ENCODE measurements at places on chromosomes 1 and 21.

DNA sequence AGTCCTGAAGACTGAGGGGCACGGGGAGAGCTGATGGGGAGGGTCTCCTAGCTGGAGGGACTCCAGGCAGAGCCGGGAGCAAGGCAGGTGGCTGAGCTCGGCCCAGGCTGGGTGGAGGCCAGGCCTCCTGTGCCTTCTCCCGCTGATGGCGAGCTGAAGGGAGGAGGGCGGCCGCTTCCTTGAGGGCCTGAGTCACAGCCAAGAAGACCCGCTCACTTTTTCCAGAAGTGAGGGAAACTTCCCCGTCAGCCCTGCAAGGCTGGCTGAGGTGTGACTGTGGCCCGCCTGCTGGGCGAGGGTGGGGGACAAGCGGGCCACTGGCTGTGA, 1.7 kb upstream of the VWA1 start:
- DNase-seq = no peak

DNA sequence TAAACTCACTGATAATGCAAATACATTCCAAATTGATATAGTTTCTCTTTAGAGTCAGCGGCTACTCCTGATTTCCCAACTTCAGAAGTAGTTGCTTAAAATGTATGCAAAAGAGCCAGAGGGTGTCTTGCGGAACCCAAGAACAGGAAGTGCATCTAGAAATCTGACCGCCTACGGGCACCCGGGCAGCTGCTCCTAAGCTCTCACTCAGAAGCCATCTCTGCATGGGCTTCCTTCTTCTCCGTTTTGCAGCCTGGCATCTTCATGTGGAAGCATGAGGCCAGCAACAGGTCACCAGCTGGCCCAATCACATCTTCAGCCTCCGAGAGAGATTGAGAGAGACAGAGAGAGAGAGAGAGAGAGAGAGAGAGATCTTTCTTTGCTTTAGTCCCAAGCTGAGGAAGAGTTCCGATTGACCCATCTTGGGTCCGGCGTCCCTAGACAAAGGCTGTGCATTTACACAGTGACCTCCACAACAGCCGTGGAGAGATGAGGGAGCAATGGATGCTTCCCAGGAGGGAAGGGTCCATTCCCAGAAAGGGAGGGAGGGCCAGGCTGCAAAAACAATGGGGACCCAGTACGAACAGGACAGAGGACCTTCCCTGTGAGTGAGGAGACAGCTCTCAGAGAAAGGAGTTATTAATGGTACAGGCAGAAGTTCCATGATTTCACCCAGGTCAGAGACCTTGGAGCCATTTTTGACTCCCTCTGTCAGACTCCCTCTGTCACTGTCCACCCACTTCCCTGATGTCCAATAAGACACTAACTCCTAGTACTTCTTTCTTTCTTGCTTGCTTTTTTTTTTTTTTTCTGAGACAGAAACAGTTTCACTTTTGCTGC, 28.2 kb upstream of the SLC30A1 start:
- DNase-seq = no peak

DNA sequence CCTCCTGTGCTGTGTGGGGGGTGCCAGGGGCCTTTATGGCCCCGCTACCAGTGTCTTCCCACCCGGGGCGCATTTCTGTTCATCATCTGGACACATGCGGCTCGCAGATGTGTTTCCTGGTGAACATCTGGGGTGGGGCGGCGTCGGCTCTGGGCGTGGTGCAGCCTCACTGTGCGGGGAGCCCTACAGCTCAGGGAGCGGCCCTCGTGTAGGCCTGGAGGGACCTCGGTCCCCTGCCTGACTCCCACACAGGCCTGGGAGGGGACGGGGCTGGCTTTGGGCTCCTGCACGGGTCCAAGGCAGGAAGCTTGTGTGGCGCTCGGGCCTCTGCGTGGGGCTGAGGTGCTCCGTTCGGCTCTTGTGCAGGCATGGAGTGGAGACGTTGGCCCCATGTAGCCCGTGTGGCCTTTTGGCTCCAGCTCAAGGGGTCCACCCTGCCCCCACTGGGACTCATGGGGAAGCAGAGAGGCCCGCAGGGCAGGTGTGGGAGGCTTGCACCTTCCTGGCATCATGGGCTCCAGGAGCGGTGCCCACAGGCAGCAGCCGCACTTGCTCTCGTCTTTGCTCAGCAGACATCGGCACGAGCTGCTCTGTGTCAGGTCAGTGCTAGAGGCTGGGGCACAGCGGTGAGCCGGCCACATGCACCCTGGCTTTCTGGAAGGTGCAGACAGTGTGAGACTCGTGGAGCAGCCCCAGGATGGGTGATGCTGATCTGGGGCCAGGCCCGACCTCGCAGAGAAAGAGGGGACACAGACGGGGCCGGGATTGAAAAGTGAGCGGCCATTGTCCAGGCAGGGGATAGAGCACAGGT, 90.1 kb upstream of the ACTRT2 start:
- no peak for DNase-seq

- DNase-seq = no peak
Measured at GRCh38 chr1:87938631-87939030, 610.0 kb downstream of the LMO4 start.

DNA sequence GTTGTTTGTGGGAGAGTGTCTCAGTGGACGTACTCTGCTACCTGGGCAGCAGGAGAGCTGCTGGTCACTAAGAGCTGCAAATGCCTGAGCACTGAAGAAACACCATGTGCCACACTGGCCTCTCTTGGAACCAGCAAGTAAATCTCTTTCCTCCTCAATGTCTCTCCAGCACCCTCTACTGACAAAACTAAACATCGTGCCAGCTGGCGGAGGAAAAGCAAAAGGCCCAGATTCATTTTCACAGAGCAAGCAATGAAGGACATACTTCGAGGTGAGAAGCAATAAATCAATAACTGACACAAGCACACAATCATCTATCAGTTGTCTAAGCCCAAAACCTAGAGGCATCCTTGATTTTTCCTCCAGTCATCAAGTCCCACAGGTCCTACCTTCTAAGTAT, 78.1 kb downstream of the RERE start:
- no peak for DNase-seq

Data from HFF-Myc (cell line).